ENCODE measurements at places on chromosomes 13 and 19.

DNA sequence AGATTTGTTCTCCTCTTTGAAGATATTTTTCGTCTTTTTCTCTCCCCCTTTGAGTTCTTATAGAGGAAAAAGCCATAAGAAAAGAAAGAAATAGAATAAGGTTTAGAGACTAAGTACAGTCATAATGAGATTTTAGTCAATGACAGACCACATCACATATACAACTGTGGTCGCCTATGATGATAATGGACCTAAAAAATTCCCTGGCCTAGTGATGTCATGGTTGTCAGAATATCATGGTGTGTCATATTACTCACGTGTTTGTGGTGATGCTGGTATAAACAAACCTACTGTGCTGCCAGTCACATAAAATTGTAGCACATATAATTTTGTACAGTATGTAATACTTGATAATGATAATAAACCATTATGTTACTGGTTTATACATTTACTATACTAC, 1096.1 kb downstream of the OLFM4 start:
- DNase-seq, result no peak

- DNase-seq, result no peak
Measured at GRCh38 chr13:33353210-33353609, 67.7 kb upstream of the STARD13 start.

- no peak for DNase-seq
Measured at GRCh38 chr13:96769874-96770273, 224.4 kb downstream of the OXGR1 start.

DNA sequence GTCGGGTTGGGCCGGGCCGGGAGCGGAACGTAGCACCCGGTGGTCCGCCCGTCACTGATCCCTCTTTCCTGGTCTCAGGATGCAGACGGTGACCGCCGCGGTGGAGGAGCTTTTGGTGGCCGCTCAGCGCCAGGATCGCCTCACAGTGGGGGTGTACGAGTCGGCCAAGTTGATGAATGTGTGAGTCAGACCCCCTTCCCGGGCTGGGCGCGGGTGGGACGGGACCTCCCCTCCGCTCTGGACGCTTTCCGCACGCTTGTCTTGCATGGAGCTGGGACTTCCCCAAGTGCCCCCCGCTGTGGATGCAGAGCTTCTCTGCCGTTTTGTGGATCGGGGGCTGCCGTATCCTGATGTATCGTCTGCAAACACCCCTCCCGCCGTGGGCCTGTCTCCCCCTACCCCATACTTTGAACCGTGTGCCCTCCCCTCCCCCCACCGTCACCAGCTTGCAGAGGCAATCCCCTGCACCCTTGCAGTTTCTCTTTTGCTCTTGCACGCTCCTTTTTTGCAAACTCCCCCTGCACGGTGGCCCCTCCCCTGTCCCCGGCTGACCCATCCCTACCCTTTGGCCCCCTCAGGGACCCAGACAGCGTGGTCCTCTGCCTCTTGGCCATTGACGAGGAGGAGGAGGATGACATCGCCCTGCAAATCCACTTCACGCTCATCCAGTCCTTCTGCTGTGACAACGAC, 669 bp downstream of the GADD45B start:
- peak; percentile 62 for DNase-seq

- DNase-seq, result no peak
Measured at GRCh38 chr13:51113969-51114368, 2.9 kb upstream of the C13orf42 start.

GRCh38 chr13:97327506-97328221, 105.5 kb downstream of the MBNL2 start:
- DNase-seq, result no peak

Data from substantia nigra (tissue), 51 donors.